ENCODE measurements at places on chromosomes 5 and 9.

GRCh38 chr9:134870746-134871662 lies 9.6 kb upstream of the FCN2 start:
- no peak for DNase-seq

DNA sequence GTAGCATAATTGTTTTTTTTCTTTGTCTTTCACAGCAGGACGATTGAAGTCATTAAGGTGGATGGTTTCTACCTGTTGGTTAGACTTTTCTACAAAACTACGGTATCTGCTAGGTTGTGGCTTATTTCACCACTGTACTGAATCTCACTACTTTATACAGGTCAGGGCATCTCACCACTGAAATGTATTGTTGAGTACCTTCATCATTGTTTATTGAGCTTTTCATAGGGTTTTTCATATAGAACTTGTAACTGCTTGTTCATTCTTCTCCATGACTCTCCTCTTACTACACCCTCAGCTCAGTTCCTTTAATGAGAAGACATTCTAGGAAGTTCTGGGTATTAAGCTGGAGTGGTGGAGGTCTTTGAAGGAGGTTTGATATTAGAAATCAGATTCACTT lies 75.1 kb downstream of the PAM start:
- DNase-seq: no peak

DNA sequence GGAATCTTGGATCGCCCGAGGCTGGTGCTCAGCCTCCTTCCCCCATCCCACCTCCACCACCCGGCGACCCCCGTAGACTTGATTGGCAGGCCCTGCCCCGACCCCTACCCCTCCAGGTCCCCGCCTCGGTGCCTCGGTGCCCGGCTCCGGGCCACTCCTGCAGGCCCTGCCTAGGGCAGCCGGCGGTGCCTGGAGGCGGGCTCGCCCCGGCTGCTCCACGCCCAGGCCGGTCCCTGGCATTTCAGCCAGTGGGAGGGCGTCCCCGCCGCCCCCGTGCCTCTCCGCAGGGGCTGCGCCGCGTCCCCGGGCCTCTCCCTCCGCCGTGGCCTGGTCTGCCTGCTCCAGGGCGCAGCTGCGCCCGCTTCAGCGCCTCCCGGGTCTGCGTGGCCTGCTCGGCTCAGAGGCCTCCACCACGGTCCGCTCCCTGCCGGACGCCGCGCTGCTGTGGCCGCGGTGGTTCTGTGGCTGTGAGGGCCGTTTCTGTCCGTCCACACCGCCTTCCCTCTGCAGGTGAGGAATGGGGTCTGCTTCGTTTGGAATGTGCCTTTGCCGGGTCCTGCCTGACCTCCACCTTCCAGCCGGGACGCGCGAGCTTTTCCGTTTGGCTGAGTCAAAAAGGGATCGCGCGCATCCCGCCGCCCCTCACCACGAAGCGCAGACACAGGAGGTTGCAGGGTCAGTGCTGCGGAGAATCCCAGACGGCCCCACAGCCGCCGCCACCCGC lies 48.3 kb upstream of the IRX4 start:
- no peak for DNase-seq

DNA sequence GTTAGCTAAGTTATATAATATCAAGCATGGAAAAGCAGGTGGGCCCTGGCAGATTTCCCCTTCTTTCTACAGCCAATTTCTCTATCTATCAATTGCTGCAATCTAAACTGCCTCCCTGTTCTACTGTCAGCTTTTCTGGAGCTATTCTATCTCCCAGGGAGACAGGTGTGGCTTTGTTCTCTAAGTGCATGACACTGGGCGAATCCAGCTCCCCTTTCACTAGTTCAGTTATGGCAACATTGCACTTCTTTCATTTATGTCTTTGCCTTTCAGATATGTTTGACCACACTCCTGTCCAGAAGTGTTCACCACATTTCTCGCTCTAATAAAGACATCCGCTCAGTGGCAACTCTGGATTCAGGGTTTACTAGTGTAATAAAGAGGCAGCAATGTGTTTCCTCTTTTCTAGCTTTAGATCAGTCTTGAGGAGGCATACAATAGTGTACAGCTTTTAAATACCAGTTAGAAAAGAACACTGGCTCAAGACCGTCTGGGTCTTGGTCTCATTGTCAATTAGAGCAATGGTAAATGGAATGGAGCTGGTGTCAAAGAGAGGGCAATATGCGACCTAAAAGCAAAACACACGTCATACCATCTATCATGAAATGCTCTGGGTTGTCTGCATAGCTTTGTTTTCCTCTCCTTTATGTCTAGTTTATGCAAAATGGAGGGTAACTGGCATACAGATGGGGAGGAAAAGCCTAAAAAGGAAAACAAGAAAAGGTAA lies 197.0 kb downstream of the SLF1 start:
- DNase-seq: no peak

DNA sequence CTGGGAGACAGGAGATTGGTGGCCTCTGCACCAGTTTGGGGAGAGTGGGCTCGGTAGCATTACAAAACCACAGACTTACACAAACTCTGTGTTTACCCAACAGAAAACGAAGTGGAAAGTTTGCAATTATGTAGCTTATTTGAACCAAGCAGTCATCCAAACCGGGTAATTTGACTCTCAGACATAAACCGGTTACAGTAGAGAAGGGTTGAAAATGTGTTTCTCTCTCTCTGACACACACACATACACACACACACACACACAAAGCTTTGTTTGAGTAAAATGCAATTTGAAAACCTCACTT lies 97.1 kb upstream of the ZNF608 start:
- no peak for DNase-seq

- DNase-seq: no peak
These were observed 15.9 kb downstream of the ADAMTSL1 start for GRCh38 chr9:18489861-18490260.

- DNase-seq: peak; percentile 95
These were observed 86.5 kb downstream of the CEMIP2 start for GRCh38 chr9:71681708-71682272.

GRCh38 chr5:126096442-126097006 lies 326.7 kb upstream of the GRAMD2B start:
- no peak for DNase-seq

- DNase-seq: no peak
These were observed 6.5 kb downstream of the TMEM161B start for GRCh38 chr5:88262116-88262515.

DNA sequence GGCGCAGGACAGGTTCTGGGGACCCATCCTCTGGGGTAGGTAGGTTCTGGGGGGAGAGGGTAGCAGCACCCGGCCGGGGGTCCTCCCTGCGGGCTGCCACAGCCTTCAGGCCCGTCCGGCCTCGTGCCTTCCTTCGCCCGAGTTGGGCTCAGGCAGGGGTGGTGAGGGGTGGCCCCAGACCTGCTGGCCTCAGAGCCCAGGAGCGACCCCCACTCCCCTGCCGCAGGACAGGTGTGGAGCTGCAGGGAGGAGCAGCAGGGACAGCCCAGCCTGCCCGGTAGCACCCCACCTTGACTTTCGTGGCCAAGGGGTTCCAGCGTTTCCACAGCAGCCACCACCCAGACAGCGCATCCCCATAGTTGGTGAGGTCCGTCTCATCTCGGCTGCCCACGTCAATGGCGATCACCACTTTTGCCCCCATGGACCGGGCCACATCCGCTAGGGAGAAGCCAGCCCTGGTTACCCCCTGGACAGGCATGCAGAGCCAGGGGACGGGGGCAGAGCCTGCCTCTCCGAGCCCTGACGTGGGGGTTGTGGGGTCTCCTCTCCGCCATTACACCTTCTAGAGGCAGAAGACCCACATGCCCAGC lies 3.4 kb upstream of the NSMF start:
- DNase-seq: no peak

- peak; percentile 47 for DNase-seq
These were observed 1199.8 kb downstream of the DTWD2 start for GRCh38 chr5:117788596-117788995.

- DNase-seq: no peak
These were observed 131.9 kb downstream of the MRPL36 start for GRCh38 chr5:1667648-1668140.

GRCh38 chr5:14250748-14251701 lies 107.9 kb downstream of the TRIO start:
- DNase-seq: no peak

GRCh38 chr9:4507306-4508130 lies 17.2 kb downstream of the SLC1A1 start:
- DNase-seq: no peak

DNA sequence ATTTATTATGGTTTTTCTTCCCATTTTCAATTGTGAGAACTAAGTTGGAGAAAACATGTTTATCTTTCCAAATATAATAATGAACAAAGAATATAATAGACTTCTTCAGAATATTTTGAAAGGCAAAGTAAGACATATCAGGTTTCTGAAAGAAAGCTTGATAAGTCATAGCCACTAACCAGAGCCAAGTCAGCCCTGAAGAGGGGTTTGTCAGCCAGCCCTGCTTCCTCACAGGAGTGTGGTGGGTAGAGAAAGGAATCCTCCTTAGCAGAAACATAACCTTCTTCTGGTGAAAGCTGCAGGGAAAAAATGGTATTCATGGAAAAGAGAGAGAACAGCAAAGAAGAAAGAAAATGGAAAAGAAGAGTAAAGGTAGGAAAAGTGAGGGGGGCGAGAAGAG lies 93.4 kb downstream of the MPDZ start:
- no peak for DNase-seq

DNA sequence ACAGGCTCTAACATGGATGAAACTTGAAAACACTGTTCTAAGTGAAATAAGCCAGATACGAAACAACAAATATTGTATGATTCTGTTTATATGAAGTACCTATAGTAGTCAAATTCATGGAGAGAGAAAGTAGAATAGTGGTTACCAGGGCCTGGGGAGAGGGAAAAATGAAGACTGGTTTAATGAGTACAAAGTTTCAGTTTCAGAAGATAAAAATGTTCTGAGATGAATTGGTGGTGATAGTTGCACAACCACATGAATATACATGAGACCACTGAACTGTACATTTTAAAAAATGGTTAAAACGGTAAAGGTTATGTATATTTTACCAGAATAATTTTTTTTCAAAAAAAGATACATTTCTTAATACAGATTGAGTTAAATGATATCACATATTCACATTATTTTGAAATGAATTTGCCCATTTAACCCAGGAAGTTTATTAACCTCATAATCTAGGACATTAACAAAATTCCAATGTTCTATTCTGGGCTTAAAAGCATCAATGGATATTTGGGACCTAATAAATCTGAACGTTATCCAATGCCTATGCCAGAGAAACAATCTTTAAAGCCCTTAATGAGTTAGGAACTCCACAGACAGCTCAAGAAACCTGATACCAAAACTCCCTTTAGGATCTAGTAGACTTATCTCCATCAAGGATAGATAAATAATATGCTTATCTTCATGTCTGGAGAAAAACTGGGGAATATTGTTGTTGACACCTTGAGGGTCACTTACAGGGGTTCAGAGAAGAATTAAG lies 521.3 kb downstream of the EFNA5 start:
- DNase-seq: no peak

DNA sequence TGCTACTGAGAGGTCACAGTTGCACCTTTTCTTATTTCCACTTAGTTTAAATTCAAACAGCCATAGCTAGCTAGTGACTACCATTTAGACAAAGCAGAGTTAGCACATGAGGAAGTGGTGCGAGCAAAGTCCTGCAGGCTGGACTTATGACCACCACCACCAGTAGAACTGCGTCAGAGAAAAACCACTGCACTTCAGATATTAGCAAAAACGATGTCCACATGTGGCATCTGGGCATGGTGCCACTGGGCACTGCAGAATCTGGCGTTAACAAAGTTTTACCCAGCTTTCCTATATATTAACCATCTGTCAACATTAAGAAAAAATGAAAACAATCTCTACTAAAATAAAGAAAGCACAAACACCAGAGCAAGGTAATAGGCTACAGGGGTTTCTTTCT lies 80.1 kb downstream of the SPTLC1 start:
- no peak for DNase-seq

DNA sequence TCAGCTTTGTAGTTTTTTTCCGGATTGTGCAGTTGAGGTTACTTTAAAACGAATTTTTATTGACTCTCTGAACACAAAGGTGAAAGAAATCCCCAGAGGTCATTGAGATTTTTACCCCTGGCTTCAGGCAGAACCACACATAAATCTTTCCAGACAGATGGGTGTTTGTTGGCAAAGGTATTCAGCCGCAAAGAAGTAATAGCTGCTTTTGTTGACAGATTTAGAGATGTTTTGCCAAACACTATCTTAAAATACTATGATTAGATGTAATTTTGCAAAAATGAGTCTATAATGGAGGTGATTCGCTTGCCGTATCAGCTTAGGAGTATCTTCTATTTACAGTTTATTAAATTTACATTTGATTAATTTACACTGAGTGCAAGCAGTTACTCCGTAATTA lies 418.3 kb upstream of the CLINT1 start:
- no peak for DNase-seq

- DNase-seq: no peak
These were observed 63.9 kb downstream of the EPB41L4A start for GRCh38 chr5:112355058-112355685.

DNA sequence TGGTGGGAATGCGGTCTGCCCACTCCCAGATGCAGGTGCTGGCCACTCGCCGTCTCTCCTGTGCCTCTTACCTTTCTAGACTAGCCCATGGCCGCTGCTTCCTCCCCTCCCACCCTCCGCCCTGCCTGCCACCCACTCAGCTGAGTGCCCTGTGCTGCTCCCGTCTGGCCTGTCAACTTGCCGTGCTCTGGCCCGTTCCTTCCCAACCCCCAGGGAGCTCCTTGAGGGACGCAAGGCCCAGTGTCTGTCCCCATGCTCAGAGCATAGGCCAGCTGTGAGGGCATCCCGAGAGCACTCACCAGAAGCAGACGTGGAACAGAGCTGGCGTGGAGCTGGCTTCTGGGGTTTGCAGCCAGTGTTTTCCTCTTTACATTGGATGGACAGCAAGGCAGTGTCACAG lies 20.2 kb downstream of the HNRNPH1 start:
- no peak for DNase-seq

- DNase-seq: no peak
These were observed 2.3 kb downstream of the PTGS1 start for GRCh38 chr9:122372856-122373845.

GRCh38 chr5:31382051-31382878 lies 149.6 kb downstream of the DROSHA start:
- no peak for DNase-seq

DNA sequence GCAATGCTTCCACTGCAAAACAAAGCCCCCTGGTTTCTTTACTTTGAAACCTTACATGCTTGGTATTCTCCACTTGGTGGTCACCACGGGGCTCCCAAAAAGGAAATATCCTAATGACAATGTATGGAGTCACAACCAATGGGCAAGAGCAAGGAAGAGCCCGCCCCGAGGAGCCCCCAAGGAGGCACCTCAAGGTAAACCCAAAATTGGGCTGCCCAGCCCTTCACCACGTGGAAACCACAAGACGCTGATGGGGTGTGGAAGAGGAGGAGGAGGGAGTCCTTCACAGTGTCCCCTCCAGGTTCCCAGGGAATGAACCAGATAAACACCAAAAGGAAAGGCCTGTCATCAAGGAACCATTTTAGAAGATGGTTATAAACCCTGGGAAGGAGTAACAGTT lies 3.8 kb downstream of the ROR2 start:
- DNase-seq: no peak
